Activated T-cell treated with anti-CD3 and anti-CD28 coated beads, Interleukin-2, amount 50 U/mL, for 72 hours (primary cell): ENCODE measurements at places on chromosomes 13 and 19.

DNA sequence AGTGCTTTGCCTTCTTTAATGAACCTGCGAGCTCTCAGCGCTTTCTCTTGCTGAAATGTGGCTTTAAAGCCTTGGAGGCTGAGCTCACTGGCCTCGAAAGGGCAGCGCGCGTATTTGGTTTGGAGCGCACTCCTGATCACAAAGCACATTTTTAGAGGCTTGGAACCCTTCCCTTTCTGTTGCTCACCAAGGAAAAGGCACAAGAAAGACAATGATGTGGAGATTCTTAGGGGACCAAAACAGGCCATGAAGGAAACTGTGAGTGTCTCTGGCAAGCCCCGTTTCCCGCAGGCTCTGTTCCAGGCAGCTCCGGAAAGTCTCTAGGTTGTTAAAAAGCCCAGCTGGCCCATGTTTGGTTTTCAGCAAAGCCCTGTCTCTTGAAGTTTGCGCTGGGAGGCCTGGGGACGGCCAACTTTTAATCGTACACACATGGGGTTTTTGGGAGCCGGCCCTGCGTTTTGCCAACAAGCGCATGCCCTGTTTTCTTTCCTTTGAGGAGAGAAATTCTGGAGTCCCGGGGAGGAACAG lies 9.4 kb upstream of the SPC24 start:
- H3K27ac ChIP-seq, result no peak overlapping the region
- no peaks in the 10 kb centered on the region for H3K4me1 ChIP-seq
- no peak overlapping the region for H3K4me3 ChIP-seq
- no peaks in the 10 kb centered on the region for H3K36me3 ChIP-seq
- H3K27me3 ChIP-seq, result no peaks in the 10 kb centered on the region
- no peak for DNase-seq

GRCh38 chr19:18308051-18308947 lies 14.6 kb downstream of the LSM4 start:
- no peaks in the 10 kb centered on the region for H3K27me3 ChIP-seq
- H3K36me3 ChIP-seq, result peaks cover 17% of the 10 kb centered on the region
- DNase-seq, result no peak
- no peak overlapping the region for H3K27ac ChIP-seq

DNA sequence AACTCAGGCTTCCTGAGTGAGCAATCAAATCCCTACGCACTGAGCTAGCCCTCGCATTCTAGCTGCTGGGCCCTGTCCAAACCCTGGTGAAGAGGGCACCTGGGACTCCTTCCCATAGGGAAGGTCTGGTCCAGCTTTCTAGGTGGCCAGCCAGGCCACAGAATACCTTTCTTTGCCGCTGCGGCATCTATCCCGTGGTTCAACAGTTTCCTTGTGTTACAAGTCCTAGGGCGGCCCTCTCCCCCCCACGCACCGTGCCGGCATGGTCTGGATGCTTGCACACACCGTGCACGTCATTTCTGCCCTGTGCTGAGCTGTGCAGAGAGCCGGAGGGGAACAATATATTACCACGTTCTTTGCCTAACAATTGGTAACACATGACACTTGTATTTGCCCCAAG lies 164.6 kb upstream of the TSHZ3 start:
- no peak for DNase-seq
- no peak overlapping the region for H3K27ac ChIP-seq
- no peaks in the 10 kb centered on the region for H3K4me1 ChIP-seq

DNA sequence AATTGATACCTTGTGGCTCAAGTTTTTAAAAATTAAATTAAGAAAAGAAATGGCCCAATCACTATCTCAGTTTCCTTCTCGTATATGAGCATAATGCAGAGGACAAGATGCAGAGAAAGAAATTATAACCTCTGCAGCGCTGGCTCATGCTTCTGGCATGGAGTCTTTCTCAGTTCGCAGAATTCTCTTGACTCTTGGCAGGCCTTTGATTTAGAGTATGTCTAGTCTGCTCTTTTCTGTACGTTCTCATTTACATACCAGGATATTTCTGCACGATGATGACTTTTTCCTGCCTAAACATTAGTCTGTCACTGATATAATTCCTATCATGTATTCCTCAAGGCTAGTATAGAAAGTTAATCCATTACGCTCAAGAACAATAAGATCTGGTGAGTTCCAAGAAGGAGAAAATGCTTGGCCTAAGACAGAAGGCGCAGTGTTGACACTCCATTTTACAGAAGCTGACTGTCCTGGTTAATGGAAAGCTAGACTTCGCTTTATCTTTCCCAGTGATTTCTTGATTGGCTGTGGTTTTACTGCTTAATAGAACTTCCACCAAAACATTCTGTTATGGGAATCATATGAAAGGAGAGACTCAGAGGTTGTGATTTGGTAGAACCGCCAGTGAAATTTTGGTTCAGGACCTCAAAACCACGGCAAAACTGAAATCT lies 1.7 kb upstream of the SMAD9 start:
- H3K4me3 ChIP-seq, result no peak overlapping the region
- H3K27me3 ChIP-seq, result peaks cover 52% of the 10 kb centered on the region
- no peaks in the 10 kb centered on the region for H3K4me1 ChIP-seq

GRCh38 chr13:107361666-107362065 lies 793.7 kb upstream of the ARGLU1 start:
- no peak overlapping the region for H3K4me3 ChIP-seq
- no peaks in the 10 kb centered on the region for H3K36me3 ChIP-seq
- DNase-seq, result no peak
